Mesendoderm (in vitro differentiated cells): ENCODE measurements at places on chromosomes 12 and 14.

DNA sequence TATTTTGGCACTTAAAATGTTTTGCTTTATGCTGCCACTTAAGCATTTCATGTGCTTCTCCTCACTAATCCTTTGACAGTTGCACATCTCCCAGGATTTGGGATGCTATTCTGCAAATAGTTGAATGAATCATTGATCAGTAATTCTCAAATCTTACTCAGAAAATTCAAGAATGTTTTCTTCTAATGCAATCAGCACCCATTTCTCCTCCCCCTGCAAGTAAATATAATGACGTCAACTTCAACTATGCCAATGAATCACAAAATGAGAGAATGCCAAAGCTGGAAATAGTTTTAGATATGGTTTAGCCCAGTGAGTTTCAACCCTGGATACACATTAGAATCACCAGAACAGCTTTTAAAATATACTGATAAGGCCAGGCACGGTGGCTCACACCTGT, 2.1 kb upstream of the BLOC1S1 start:
- no peak for DNase-seq

DNA sequence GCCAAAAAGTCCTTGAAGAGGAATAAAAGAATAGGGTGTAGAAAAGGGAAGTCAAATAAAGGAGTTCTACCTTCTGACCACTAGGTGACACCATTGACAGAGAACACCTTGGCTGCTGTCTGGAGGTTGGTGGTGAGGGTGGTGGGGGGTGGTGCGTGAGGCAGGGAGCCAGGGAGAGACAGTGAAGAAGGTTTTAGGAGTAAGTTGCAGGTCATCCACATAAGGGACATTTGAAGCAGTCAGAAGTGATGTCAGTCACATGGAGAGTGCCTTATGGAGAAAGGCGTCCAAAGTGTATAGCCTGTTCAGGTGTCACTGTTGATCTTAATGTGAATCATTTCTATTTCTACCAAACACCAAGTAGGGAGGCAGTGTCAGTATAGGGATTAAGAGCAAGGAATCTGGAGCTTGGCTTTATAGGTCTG, 279.3 kb upstream of the DDHD1 start:
- peak; percentile 84 for DNase-seq

GRCh38 chr14:100679707-100680438, 46.8 kb upstream of the DLK1 start:
- no peak for DNase-seq

GRCh38 chr14:44897041-44897844, 64.5 kb downstream of the KLHL28 start:
- peak; percentile 98 for DNase-seq

GRCh38 chr12:3530548-3530947, 39.5 kb downstream of the PRMT8 start:
- DNase-seq, result no peak

GRCh38 chr12:130145731-130146130, 16.5 kb upstream of the FZD10 start:
- no peak for DNase-seq

DNA sequence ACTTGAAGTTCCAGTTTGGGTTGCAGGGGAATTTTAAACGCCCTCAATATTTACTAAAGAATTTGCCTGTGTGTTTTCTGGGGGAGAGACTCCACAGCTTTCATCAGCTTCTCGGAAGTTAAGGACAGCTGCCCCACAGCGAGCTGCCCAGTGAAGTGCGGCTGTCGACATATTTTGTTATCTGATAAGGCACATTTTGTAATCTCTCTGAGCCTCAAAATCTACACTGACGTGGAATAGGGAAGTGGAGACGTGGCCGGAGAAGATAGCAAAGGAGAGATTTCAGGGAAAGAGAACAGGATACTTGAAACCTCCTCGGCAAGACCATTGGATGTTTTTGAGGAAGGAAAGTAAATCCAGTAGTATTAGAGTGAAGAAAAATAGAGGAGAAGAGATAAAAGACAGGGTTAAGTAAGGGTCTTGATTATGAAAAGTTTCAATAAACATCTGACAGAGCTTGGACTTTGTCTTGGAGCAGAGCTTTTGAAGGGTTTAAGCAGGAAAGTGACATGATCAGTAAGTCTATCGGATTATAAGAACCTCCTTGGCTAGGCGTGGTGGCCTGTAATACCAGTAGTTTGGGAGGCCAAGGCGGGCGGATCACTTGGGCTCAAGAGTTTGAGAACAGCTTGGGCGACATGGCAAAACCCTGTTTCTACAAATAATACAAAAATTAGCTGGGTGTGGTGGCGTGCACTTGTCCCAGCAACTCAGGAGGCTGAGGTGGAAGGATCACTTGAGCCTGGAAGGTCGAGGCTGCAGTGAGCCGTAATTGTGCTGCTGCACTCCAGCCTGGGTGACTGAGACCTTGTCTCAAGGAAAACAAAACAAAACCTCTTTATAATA, 1.1 kb downstream of the POLR3B start:
- peak; percentile 73 for DNase-seq

GRCh38 chr12:18684430-18684829, 53.4 kb downstream of the PLCZ1 start:
- no peak for DNase-seq

GRCh38 chr14:50676814-50677516, 8.9 kb upstream of the SAV1 start:
- no peak for DNase-seq

DNA sequence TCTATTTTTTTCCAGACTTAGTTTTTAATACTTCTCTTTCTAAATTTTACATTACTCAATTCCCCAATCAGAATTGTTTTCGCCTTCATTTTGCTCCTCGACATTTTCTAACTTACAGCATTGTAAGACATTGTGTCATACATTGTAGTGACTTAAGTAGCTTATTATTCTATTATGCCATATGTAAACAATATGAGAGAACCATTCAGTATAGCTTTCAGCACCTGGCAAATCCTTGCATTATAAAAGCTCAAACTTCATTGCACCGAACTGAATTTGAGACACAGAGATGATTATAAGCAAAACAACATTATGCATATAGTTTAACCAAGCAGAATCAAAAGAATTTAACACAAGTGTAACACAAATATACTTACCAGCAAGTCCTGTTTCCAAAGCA, 46.8 kb downstream of the EXOC5 start:
- DNase-seq, result no peak
